Metanephros (tissue), 2 donors: ENCODE measurements at places on chromosomes 13 and 19. TPM values are rescaled to one million over a fixed set of nuclear protein-coding genes. Genes with fewer than 3 reads are reported as not detected.

The TEKTIP1 gene
- 1.8 TPM for total RNA-seq

The DENND1C gene
- 2.2 TPM for total RNA-seq

The THSD8 gene
- not detected for total RNA-seq

The GJB6 gene
- total RNA-seq: 1.2 TPM
